ENCODE measurements at places on chromosomes 16 and 17.

DNA sequence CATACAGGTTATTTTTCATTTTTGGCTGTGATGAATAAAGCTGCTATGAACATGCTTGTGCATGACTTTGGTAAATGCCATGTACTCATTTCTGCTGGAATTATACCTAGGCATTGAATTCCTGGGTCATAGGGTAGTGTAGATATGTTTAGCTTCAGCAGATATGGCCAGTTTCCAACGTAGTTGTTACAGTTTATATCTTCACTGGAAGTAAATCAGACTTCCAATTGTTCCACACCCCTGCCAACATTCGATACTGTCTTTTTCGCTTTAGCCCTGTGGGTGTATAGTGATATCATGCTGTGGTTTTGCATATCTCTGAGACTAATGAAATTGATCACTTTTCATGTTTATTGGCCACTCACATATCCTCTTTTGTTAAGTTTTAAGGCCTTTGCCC is 50.4 kb downstream of the ARHGAP27 start:
- no peak for DNase-seq

- DNase-seq: no peak
Measured at GRCh38 chr16:66487580-66488275, 60.6 kb downstream of the BEAN1 start.

- peak; percentile 23 for DNase-seq
Measured at GRCh38 chr17:4950075-4950745, 709 bp upstream of the ENO3 start.

GRCh38 chr17:81153340-81153803 is 11.9 kb upstream of the PVALEF start:
- no peak for DNase-seq
